Hematopoietic multipotent progenitor cell treated with erythropoietin and hydrocortisone succinate and interleukin-3 and kit ligand, for 15 days (in vitro differentiated cells): ENCODE measurements at places on chromosomes 2 and 18.
A peak's percentile ranks its signal among the peaks of the same experiment; 100 is the strongest.

DNA sequence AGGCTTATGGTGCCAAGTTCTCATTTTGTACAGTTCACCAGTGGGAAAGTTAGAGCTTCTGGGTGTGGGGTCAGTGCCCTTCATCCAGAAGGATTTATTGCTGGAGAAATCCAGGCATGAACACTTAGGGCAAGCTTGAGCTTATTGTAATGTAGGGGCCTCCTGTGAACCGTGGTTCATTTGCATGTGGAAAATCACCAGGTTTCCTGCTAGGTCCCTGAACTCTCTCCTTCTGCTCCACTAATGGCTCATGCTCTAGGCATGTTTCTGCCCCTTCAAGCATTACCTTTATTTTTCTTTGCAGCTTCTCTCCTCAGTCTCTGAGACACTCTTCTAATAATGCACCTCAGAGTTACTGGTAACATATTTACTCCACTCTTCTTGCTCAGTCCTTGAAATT, 79.3 kb upstream of the FAM98A start:
- DNase-seq = no peak

- DNase-seq = no peak
Measured at GRCh38 chr2:41990688-41991087, 57.1 kb upstream of the PKDCC start.

- peak; percentile 17 for DNase-seq
Measured at GRCh38 chr2:206158563-206159345, 490 bp downstream of the NDUFS1 start.

- no peak for DNase-seq
Measured at GRCh38 chr2:177464549-177464948, 72.0 kb downstream of the AGPS start.

DNA sequence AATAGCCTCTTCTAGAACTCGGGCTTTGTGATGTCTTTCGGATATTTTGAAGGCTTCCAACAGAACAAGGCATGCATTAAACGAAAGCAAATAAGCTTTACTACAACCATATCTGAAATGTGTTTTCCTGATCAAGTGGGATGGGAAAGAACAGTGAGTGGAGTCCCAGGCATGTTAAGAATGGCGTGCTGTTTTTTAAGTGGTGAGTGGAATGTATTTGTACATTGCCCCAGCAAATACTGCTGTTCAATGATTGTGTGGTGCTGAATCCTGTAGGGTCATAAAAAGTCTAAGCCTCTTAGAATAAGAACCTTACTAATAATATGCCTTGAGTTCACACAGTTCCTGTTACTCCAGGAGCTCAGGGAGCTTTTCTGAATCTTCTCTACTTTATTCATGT, 52.5 kb downstream of the POMC start:
- no peak for DNase-seq

GRCh38 chr2:145688156-145688555, 1168.2 kb upstream of the ZEB2 start:
- DNase-seq = no peak

DNA sequence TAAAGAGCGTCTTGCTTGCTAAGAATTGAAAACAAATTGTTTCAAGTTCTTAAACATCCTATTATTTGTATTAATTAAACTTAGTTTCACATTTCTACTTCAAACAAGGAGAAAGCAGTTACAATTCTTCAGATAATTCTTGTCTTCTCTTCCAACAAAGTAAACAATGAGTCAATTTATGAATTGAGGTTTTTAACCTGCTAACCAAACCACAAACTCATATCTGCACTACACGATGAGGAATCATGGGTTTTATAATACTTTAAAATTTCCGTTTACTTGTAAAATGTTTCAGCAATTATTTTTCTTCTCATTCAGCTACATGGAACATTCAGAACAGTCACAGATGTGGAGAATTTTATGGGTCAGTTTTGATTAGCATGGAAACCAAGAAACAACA, 114.2 kb downstream of the SPIRE1 start:
- DNase-seq = no peak

- DNase-seq = no peak
Measured at GRCh38 chr2:120229341-120229740, 6.1 kb upstream of the TMEM185B start.

DNA sequence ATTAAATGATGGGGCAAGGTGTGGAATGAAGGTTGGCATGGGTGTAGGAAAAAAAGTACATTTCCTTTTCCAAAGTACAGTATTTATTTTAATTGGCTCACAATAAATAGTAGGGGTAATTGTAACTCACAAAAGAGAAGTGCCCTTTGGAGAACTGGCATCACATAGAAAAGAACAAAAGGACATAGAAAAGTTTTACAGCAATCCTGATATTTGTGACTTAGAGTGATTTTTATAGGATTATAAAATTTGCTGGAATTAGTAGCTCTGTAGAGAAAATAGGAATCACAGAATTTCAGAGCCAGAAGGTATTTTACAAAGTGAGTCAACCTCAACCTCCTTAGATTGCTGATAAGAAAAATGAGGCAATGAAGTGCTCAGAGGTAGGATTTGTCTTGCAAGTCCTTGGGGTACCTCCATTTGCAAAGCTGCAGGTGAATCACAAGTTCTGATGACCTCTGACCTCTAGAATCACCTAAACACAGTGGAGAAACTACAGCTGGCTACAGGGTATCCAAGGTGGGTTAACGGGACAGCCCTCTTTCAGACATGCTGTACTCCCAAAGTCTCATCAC, 133.6 kb downstream of the SOCS6 start:
- no peak for DNase-seq

DNA sequence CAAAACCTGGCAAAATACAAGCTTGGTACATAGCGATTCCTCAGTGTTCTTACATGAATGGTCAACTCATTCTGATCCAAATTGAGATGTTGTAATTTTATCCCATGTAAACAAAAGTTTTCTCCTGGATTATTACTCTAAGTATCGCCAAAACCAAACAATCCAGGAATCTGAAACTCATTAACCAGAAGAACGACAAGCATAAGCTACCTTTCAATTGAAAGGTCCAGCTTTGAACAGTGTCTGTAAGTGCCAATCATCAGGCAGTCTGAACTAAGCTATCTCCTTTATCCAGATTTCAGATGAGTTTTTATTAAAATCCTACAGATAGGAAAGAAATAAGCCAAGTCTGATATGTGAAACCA, 2.4 kb downstream of the MEX3C start:
- no peak for DNase-seq

- DNase-seq = no peak
Measured at GRCh38 chr2:10993001-10993481, 81.3 kb downstream of the KCNF1 start.

GRCh38 chr2:142037066-142037465, 93.8 kb downstream of the LRP1B start:
- no peak for DNase-seq

DNA sequence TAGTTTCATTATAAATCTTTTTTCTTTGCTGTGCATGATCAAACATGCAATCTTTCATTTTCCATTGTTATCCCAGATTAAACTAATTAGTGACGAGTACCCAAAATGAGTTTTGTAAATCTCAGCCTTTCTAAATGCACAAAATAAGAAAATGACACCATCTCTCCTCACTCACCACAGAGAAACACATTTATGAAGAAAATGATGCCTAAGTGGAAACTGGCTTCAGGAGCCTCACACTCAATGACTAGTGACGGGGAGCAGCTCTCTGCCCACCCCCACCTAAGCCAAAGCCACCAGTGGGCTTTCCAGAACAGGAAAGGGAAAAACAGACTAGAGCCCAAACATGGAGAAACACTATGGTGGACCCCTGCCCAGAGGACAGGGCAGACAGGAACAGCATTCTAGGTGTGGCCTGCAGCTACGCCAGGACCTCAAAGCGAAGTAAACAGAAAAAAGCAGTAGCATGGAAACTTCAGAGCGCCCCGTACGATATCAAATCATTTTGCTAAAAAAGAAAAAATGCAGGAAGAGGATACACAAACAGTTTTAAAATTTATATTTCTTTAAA, 113.5 kb downstream of the RBMS1 start:
- DNase-seq = no peak
